ENCODE measurements at places on chromosomes 1 and 21. TPM values are rescaled to one million over a fixed set of nuclear protein-coding genes. Genes with fewer than 3 reads are reported as not detected.
A peak's percentile ranks its signal among the peaks of the same experiment; 100 is the strongest.

- no peak for DNase-seq
Observed at GRCh38 chr1:176049582-176049981, 157.5 kb downstream of the COP1 start.

DNA sequence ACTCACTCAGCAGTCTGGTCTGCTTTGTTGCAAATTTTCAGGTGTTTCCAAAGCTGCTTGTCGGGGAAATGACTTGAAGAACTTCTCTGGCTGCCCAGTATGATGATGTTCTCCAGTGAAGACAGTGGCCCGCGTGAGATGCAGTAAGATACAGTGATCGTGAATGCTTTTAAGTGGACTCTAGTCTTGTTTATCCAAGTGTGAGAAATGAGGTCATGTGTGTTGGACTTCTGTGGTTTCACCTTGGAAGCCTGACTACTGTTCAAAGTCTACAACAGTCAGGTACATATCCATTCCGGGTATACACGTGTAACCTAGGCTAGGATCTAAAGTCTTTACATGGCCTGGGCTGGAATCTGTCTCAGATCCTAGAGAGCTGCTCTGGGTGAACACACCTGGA is 29.1 kb downstream of the ZNF695 start:
- no peak for DNase-seq

DNA sequence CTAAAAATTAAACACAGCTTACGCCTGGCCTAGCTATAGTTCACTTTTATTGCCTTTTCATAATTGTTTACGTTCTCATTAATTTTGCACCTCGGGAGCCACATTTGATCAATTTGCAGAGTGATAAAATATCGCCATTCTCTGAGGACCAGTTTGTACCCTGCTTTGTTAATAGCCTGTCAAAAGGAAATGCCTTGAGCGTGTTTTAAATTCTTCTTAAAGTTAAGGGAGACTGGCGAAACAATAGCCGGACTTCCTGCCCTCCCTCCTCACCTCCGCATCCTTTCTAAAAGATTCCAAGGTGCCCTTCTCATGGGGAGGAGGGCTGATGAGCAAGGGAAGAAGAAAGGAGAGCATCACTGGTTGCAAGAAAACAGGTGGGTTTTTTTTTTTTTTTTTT is 271.6 kb downstream of the KCNJ6 start:
- DNase-seq: no peak

- DNase-seq: no peak
Observed at GRCh38 chr21:41616031-41616591, 108.2 kb upstream of the TMPRSS2 start.

- DNase-seq: no peak
Observed at GRCh38 chr1:209328196-209328595, 255.3 kb upstream of the CAMK1G start.

GRCh38 chr1:229557913-229558414 is 543 bp downstream of the ABCB10 start:
- peak; percentile 7 for DNase-seq

DNA sequence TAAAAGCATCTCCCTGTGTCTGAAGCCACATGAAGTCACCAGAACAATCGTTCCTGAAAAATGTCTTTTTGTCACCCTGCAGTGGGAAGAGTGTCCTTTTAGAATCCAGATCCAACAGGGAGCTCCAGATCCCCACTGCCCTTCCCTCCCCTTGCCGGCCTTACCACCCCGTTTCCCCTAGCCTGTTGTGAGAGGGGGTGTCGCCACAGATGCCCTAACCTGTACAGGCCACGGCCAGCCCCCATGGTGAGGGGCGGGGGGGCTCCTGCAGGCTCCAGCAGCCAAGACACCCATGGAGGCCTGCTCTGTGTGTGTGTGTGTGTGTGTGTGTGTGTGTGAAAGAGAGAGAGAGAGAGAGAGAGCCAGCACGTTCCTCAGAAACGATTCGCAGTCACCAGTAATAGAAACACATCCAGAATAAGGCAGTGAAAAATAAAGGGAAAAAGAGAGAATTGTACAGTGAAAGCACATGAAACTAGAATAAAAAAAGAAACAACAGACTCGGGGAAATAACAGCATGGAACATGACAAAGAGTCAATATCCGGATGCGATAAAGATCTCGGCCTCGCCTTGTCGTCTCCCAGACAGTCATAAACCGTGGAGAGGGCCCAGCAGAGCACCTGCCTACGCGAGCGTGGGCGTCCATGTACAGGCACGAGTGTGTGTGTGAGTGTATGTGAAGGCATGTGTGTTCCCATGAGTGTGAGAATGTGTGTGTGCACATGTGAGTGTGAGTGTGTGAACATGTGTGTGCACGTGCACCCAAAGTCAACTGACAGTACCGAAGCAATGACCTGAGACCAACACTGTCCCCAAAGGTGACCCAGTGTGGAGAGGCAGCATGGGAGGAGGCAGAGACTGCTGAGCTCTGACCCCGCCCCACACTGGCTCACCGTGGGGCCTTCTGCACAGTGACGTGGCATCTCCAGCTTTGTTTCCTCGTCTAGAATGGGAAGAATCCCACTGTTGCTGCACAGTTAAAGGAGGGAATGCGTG is 303.8 kb downstream of the NPHP4 start:
- DNase-seq: no peak

DNA sequence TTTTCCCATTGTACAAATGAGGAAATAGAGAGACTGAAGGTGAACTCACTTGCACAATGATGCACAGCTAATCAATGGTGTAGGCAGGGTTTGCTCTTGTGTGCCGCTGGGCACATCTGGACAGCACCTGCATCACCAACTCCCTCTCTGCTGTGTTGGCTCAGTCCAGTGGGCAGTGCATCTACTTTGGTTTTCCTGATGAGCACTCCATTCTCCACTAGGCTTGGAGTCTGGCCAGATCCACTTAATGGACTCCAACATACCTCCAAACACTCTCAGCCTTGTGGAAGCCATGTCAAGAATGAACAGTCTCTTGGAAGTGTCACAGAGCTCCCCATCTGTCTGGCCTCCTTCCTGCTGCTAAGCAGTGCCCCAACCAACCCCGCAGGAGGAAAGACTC is 152.2 kb downstream of the HIVEP3 start:
- DNase-seq: no peak

DNA sequence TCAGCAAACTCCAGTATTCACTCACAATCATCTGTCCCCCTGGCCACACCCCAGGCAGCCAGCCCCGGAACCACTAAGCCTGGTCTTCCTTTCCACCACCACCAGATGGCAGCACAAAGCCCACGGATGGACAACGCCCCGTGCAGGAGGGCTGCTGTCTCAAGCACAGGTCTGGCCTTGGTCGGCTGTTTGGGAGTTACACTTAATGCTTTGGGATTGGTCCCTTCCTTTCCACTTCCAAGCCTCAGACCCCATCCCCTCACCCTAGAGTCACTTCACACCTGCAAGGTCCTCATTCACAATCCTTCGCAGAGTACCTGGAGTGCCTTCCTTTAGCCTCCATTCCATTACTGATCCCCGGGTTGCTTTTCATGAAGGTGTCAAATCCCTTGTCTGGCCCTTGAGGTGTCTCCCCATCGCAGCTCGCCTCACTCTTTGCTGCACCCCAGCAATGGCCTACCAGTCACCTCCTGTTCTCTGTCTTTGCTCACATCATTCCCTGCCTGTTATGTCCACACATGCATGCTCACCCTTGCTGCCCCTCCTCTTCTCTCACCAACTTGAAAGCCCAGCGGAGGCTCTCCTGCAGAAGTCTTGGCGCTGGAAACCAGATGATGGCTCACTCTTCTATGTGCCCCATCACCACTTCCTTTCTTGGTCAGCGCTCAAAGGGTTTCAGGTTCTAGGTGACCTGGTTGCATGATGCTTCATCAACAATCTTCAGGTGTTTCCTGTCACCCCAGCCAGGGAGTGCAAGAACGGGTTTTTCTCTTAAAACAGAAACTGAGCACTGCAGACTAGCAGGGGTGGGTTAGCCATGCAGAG is 24.9 kb upstream of the KCNA2 start:
- DNase-seq: peak; percentile 85

DNA sequence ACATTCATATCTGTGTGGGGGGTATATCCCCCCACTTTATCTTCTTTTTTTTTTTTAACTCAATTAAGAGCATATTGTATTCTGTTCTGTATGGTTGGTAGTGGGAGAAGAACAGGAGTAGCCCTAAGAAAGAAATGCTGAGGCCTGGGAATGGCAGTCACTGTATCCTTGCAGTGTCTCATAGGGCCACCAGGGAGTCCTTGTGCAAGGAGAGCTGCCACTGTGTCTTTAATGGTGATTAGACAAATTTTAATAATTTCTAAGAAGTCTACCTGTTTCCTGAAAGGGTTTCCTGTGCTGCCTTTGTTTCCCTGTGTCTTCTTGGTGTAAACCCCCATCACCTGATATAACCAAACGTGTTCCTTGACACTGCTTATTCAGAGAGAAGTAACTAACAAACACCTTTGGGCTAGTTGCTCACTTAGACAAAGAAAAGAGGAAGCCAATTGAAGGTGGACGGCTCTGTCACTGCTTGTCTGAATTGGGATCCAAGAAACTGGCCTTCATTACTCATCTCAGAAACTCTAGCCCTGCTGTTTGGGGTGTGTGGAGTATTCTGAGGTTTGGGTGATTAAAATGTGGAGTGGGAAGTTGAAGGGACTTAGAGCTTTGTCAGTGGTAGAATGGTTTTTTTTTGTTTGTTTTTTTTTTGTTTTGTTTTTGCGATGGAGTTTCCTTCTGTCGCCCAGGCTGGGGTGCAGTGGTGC is 15.2 kb downstream of the GIPC2 start:
- no peak for DNase-seq

DNA sequence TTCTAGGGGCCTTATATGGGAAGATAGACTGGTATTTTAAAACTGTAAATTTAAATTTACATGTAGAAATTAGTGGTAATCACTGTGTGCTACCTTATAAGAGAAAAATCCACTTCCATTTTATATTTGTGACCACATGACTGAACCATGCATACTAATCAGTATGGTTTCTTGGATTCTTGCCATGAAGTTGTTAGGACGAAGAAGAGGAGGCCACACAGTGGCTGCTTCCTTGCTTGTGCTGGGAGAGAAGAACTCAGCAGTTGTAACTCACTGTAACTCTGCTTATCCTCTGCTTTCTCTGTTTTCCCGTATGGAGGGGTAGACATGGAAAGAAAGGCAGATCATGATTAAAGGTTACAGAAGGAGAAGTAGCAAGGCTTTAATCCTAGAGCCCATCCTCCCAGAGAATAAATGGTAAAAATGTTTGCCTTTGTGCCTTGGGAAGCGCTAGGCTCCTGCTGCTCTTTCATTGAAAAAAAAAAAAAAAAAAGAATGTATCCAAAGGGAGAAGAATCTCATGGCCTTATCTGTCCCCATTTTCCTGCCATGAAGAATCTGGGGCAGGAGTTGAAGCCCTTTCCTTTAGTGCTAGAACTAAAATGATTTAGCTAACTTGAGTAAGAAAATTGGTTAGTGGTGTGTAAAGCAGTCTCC is 32.4 kb downstream of the KCTD3 start:
- DNase-seq: no peak

- no peak for DNase-seq
Observed at GRCh38 chr1:201724766-201725118, 104.2 kb upstream of the IPO9 start.

GRCh38 chr1:77012066-77012465 is 144.8 kb downstream of the ST6GALNAC5 start:
- no peak for DNase-seq

DNA sequence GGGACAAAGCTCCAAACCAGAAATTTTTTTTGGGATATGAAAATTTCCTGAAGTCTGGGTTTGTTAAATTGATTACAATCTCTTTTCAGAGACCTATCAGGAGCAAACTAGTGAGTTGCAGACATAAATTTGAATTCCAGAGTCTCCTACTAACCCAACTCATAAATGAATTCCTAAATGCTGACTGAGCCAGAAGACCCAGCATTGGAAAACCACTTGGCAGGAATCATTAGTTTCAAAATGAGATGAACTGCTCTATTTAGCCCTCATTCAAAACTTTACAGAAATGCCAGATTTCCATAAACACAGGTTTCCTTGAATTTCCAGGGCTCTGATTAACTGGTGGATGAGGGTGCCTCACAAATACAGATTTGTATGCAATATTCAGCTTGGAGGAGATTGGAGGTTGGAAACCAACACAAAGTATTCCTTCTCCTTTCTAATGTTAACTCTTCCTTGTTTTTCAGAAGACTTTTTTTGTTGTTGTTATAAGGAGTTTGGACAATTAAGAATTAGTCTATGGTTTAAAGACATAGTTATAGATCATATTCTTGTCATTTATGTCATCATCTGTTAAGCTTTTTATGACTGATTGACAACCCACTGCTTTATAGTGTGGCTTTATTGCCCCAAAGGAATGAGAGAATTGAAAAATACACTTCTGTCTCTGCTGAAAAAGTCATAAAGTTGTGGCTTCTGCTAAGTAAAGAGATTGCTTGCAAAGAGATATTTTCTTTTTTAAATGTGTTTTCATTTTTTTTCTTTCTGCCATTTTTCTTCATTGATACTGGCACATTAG is 222.8 kb downstream of the HLX start:
- DNase-seq: no peak

GRCh38 chr1:24018611-24019580 is 38.8 kb upstream of the SRSF10 start:
- no peak for DNase-seq

DNA sequence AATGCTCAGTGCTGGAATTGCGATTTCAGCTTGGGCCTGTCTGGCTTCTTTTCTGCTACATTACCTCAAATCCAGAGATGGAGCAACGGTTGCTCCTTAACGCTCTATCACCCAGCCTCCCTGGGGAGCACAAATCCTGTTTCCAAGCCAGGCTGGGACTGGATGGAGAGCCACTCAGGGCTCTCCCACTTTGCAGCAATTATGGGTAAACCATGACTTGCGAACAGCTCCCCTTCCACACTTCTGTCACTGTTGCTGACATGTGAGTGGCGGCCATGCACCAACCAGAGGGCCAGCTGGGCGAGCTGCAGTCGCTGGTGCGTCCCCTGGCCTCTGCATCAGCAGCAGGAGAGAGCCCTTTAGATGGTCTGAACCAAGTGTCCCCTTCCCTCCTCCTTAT is 65.1 kb upstream of the RAB4A start:
- no peak for DNase-seq

DNA sequence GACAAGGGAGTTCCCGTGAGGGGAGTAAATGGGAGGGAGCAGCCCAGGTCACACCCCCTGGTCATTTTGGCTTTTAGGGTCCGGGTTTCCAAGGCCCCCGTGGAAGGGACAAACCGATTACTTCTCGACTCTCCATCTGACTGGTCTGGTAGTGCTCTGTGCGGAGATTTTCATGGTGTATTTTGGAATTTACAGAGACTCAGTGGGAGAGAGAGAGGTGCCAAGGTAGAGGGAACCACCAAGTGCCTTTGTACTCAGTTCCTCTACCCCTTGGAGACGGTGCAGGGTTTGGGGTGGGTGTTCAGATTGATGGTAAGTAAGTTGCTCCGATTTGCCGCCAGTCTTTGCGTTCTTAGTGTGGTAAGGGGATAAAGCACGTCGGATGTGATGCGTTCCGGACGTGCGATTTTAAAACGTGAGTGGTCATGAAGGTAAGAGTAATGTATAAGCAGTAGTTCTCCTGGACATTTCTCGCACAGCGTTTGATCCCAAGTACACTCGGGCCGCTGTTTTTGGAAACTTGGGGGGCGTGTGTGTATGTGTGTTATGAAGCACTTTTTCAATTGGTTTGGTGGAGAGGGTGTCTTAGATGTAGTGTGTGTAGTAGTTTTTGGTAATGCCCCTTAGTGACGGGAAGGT is 682 bp downstream of the SUCO start:
- peak; percentile 48 for DNase-seq

GRCh38 chr1:156358641-156359040 is 10.4 kb upstream of the RHBG start:
- no peak for DNase-seq

Gene FYB2
- not detected for polyA plus RNA-seq

Gene CYP4A22
- polyA plus RNA-seq: not detected

Gene OR2T33
- not detected for polyA plus RNA-seq

Gene ALX3
- polyA plus RNA-seq: not detected
